ENCODE measurements at places on chromosomes 12 and 14.

DNA sequence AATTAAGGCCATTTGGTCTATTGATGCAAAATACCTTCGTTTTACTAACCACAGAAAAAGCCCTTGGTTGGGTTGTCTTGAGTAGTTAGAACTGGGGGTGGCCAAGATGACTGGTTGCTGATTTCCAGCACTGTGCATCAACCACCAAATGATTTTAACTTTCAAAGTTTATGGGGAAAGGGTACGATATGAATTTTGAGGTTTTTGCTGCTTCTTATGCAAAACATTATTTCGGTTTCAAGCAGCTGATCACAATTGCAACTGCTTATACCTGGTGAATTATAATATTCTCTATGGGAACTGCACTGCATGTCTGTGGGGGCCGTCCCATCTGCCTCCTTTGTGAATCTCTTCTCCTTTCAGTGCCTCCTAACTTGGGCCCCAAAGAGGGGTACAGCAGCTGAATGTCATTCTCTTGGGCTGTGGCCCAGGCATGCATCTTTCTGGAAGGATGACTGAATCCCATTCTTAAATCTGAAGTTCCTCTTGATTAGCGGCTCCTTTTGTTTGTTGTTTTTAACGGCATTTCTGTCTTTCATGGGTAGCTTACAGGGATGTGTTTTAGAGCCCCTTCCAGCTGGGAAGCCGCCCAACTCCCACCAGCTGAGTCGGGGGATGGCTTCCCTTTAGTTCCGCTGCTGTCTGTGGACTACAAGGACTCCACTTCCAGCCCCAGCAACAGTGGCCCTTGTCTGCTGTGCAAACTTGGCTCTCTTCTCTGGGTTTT is 479.8 kb downstream of the ZFP36L1 start:
- no peak for DNase-seq

DNA sequence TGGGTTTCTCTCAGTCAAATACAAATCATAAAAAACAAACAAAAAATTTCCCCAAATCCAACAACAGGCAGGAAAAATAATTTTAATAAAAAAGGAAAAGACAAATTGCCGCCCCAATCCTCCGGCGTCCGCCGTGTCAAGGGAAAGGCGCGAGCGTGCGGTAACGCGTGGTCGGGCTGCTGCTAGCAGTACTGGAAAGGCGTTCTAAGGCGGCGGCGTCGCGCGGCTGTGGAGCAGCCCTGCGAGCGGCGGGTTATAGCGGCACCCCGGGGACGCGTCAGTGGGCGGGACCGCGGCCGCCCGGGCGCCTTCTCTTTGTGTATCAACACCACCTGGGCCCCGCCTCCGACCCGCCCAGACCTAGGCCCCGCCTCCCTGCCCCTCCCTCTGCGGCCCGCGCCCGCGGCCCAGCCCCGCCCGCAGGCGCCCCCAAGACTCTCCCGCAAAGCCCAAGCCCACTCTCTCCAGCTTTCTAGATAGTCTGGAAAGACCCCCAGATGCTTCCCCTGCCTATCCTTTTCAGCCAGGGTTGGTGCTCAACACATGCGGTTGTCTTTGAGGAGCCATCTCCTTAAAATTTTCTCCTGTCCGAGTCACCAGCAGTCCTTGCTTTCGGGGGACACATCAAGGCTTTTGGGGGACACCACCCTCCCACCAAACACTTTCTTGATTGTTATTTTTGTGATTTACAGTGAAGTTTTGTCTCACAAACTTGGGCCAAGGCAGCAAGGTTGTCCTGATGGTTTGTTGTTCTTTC is at the start of gene SLC38A2:
TSS of gene SLC38A2 (minus strand) at position 230 of the 757 bp plus-strand sequence. CDS start 1,480 bp downstream, outside the sequence.
- peak; percentile 95 for DNase-seq

DNA sequence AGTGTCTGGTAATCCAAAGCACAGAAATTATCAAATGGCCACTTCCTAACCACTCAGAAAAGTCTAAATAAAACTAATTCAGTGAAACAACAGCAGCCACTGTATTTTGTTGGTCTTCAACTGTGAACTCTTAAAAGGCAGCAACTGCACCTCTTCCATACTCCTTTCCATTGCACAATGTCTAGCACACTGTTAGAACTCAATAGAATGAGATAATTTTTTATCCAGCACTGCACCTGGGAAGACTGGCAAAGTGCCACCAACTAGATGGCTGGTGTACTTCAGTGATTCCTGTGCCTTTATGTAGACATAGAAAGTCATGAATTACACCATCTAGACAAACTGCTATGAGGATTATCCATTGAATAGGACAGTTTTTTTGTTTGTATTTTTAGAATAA is 26.2 kb downstream of the LGR5 start:
- DNase-seq, result no peak

DNA sequence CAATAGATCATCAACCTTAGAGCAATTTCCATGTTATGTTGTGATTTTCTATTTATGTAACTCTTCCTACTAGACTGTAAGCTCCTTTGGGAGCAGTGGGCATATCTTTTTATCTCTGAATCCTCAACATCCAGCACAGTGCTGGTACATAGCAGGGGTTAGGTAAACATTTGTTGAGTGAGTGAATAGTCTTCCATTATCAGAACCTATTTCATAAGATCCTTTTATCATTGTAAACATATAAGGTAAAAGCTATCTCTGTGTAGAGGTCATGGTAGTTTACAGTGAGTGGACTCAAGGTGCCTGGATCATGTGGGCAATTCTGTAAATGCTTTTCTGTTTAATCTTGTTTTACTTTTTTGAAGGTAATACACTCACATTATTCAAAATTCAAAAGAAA is 15.1 kb downstream of the FKBP11 start:
- no peak for DNase-seq

DNA sequence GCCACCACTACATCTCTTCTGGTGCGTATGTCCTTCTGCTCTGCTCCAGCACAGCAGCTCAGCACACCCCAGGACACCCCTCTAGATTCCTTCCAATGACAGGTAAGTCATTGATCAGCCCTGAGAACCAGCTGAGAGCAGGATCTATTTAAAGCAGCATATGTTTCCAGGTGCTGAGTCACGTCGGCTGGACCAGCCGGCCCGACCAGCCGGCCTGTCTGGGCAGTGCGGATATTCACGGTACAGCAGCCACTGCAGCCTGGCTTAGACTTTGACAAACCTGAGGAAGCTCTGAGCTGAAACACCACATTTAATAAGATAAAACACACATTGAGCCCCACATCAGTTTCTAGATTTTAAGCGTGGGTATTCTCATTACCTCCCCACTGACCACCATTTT is 31.8 kb upstream of the RPH3A start:
- DNase-seq, result no peak

GRCh38 chr12:64800640-64801039 is 23.8 kb upstream of the TBC1D30 start:
- DNase-seq, result no peak

DNA sequence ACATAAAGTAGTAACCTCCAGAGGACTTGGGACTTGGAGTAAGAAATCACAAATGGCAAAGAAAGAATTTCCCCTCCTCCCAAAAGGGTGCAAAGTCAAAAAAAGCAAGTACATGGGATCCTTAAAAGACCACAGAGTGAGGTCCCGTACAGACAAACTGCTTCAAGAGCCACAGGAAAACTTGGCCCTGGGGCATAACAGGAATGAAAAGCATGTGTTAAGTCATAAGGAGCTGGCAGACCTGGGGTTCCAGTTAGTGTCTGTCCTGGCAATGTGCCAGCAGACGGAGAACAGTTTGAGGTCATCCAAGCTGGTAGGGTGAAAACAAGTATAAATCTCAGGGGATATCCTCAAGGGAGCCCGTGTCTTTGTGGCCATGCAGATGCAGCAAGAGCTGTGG is 73.2 kb downstream of the HSD17B6 start:
- DNase-seq, result no peak

DNA sequence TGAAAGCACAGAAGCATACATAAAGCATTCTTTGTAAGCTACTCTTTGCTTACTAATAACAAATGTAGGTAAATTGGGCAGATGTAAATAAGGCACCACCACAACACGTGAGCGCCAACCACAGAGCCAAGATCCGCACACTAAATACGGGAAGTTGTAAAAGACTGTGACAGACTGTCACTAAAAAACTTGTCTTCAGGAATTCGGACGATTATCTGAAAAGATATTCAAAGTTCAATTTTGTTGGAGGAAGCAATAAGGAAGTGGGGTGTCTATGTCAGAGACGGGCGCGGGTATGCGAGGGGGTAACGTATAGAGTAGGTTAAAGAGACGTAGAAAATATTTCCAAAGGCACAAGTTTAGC is 1.5 kb upstream of the HSP90B1 start:
- DNase-seq, result peak; percentile 71

- DNase-seq, result no peak
Observed at GRCh38 chr14:28406196-28406595, 360.4 kb upstream of the FOXG1 start.

DNA sequence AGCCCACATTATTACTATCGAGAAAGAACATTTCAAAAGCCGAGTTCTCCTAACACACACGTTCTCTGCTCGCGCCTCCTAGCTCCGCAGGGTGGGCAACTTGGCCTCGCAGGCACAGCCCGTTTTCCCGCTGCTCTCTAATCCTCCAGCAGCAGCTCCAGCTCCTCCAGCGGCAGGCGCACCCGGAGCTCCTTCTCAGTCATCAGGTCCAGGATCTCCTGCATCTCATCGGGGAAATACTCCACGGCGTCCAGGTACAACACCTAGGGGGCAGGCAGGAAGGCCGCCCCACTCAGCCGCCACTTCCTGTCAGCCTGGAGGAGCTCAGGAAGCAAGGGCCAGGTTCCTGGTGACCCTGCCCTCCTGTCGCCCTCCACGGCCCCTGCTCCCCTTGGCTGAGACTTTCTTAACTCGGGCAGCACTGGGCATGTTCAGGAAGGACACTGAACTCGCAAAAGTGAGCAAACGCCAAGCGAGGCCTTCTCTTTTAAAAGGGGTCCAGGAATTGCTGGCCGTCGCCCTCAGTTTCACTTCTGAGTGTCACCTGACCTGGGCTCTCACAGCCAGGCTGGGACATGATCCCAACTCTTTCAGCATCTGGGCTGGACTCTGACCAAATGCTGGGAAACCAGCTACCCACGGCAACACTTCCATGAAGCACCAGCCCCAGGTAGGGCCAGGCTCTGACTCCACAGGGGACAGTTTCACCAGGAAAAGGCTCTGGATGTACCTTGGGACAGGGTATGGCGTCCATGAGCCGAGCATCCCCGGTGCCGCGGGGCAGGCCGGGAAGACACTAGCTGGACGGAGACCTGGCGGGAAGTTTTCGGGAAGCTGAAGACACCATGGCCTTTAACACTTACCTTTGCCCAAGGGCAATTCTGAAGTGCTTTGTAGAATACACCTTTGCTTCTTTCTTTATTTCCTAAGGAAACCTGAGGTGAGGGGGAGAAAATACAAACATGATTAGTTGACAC is 22.1 kb downstream of the PSMC1 start:
- no peak for DNase-seq

DNA sequence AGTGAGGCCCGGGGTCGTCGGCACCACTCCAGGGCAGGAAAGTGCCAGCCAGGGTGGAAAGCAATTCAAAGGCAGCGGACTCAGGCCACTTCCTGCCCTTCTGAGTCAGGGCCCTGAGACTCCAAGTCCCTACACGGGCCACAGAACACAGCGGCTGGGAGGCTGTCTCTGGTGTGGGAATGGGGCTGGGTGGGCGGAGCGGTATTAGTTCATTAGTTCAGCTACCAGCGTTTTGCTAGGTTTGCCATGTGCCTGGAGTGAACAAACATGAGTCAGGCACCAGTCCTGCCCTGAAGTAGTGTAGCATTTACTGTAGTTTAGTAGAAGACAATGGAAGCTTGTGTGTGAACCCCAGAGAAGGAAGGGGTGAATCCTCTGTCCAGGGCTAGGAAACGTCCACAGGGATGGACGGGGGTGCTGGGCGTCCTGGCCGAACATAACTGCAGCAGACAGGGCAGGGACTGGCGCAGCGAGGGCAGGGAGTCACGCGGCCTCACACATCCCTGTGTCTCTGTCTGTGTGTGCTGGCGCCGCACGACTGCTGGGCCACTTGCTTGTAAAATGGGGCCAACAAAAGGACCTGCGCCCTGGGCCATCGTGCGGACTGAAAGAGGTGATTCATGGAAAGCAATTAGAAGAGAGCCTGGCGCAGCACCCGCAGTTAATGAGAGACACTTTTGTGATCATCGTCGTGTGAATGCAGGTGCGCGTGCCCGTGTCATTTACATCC is 186.4 kb upstream of the PRMT8 start:
- no peak for DNase-seq

- no peak for DNase-seq
Observed at GRCh38 chr12:11433664-11434063, 38.3 kb upstream of the PRB2 start.

- DNase-seq, result no peak
Observed at GRCh38 chr14:71114565-71114964, 207.3 kb downstream of the PCNX1 start.

Data from CD4-positive, alpha-beta T cell treated with Interleukin-4 for 4 hours (primary cell).